Nephron progenitor cell (in vitro differentiated cells): ENCODE measurements at places on chromosomes 11 and 22.
A peak's percentile ranks its signal among the peaks of the same experiment; 100 is the strongest.

DNA sequence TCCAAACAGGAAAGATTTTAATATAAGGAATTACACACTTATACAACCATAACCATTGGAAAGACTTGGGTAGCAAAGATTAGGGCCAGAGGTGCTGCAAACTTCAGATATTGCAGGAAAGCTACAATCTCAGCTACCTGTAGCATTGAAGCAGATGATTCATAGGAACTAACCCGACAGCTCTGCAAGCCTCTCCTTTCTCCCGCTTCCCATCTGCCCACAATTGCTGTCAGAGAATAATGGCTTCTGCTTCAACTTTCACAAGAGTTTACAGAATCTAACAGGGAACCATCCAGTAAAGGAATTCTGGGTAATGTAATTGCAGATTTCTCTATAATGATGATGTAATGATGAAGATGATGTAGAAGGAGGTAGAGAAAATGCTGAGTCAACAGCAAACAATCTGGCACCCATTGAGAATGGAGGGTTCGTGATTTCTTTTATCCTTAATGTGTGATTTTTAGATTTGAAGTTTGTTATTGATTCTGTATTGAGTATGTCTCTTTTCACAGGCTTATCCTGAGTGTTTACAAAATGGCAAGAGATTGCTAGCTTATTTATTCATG is 70.8 kb upstream of the USP47 start:
- no peak for DNase-seq
- H3K4me3 ChIP-seq, result no peak overlapping the region
- peaks cover 22% of the 10 kb centered on the region for H3K27me3 ChIP-seq
- H3K27ac ChIP-seq, result no peak overlapping the region
- no peaks in the 10 kb centered on the region for H3K36me3 ChIP-seq

DNA sequence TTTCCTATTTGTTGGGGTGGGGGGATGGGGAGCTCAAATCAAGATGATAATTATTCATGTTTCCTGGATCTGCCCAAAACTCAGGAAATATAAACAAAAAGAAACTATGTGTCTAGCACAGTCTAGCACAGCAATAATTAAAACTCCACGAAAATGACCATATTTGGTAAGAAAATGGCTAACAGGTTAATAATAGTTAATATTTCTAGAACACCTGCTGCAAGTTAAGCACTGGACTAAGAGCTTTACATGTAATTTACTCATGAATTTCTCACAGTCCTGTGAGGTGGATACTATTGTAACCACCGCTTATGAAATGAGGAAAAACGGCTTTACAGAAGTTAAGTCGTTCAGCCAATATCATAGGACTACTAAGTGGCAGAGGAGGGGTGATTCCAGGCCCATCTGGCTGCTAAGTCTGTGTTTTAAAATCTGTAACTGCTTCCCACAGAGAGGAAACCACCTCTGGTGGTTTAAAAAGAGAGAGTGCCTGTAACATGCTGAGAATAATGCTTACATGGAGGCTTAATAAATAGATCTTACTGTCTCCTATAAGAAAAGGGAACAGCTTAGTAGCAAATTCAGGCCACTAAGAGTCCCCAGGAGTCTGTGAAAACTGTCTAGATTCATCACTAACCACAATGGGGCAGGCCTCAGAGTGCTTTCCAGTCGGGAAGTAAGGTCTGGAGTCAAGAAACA is 11.0 kb upstream of the AMOTL1 start:
- peaks cover 43% of the 10 kb centered on the region for H3K4me1 ChIP-seq
- no peaks in the 10 kb centered on the region for H3K36me3 ChIP-seq
- no peak overlapping the region for H3K4me3 ChIP-seq
- no peak for DNase-seq
- H3K27ac ChIP-seq, result no peak overlapping the region

DNA sequence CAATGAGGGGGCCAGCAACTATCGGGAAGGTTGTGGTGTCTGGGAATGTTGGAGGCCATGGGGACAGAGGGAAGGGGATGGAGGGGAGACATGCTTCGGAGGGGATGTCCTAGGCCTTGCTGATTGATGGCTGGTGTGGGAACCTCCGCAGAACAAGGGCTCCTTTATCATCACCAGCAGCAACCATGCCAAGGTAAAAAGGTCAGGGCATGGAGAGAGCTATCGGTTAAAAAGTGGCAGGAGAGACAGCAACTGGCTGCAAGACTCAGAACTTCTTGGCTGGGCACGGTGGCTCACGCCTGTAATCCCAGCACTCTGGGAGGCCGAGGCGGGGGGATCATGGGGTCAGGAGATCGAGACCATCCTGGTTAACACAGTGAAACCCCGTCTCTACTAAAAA is 3.0 kb downstream of the GSTT4 start:
- DNase-seq, result no peak
- H3K27me3 ChIP-seq, result peaks cover 9% of the 10 kb centered on the region
- H3K4me1 ChIP-seq, result peaks cover 23% of the 10 kb centered on the region

DNA sequence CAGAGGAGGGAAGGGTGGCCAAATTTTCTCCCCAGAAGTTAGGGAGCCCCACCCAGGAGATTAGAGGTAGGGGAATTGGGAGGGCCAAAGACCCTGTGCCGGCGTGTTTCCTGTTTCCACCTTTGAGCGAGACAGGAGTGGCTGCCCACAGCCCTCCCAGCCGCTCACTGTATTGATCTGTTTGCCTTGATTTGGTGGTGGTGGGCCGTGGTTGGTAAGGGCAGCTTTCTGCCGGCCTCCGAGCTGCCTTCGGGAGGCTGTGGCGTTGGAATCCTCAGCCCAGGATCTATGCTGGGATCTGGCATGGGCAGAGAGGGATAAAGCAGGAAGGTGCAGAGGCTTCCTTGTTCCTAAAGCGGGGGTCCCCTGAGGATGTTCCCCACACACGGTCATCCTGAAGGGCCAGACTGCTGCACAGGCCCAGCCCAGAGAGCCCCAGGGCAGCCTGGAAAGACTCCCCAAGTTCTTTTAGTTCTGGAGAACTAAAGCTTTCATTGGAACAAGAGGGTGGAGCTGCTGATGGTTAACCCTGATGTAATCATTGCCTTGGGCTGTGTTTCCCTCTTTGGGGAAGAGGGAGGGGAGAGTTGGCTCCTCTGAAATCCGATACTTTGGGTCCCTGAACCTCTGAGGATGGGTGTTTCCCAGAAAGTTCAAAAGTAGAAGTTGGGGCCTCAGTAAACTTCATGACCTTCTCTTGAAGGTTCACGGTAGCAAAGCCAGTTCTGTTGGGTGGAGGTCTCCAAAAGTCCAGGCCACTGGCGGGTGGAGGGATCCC is 7.2 kb downstream of the FAM83F start:
- DNase-seq, result no peak
- no peaks in the 10 kb centered on the region for H3K36me3 ChIP-seq
- H3K4me1 ChIP-seq, result peaks cover 97% of the 10 kb centered on the region
- H3K27ac ChIP-seq, result peak overlapping the region; percentile 59

DNA sequence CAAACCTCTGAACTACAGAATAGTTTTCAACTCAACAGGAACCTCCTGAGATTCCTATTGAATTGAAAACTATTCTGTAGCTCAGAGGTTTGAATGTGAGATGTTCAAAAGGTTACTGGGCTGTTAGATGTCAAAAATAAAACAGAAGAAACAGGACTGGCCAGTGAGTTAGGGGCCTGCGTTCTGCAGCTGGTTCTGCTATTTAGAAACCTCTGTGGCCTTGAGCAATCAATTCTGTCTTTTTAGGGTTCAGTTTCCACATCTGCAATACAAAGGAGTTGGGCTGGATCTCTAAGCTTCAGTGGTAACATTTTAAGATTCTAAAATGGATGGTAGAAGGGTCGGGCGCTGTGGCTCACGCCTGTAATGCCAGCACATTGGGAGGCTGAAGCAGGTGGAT is 55.8 kb downstream of the CLMP start:
- H3K36me3 ChIP-seq, result peaks cover 15% of the 10 kb centered on the region
- no peaks in the 10 kb centered on the region for H3K27me3 ChIP-seq
- no peak overlapping the region for H3K4me3 ChIP-seq
- no peak for DNase-seq
- peaks cover 40% of the 10 kb centered on the region for H3K4me1 ChIP-seq

DNA sequence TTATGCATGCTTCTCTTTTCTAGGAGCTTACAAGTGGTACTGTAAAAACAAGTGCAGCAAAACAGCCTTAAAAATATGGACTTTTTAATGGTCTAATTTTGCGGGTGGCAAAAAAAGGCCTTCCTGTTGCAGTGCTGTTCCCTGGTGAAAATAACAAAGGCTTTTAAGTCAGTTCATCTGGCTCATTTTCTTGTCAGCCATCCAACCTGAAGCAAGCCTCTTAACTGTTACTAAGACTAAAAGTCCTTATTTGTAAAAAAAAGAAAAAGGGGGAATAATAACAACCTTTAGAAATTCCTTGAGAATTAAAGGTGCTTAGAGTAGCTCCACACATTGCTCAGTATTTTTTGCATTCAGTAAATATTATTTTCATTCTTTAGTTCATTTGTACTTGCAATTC is 200.5 kb upstream of the CHORDC1 start:
- DNase-seq, result no peak
- no peak overlapping the region for H3K4me3 ChIP-seq
- H3K4me1 ChIP-seq, result peaks cover 8% of the 10 kb centered on the region
- no peaks in the 10 kb centered on the region for H3K36me3 ChIP-seq

DNA sequence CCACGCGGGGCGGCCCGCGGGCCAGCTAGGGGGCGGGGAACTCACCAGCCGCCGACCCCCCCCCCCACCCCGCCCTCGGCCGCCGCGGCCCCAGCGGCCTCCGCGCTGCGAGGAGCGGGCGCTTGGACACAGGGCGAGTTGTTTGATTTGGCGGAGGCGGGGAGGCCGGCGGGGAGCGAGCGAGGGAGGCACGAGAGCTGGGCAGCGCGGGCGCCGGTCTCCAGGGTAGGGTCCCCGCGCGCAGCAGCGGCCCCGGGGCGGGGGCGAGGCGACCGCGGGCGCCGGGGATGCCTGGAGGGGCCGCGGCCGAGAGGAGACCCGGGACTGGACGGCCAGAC is 64.4 kb downstream of the NAV2 start:
- H3K4me3 ChIP-seq, result peak overlapping the region; percentile 90
- H3K4me1 ChIP-seq, result peaks cover 57% of the 10 kb centered on the region
- H3K27me3 ChIP-seq, result peaks cover 59% of the 10 kb centered on the region
- no peak overlapping the region for H3K27ac ChIP-seq

- H3K4me1 ChIP-seq, result peaks cover 58% of the 10 kb centered on the region
- H3K27ac ChIP-seq, result peak overlapping the region; percentile 98
- peak overlapping the region; percentile 28 for H3K4me3 ChIP-seq
- no peak for DNase-seq
These were observed 20.3 kb downstream of the NEAT1 start for GRCh38 chr11:65442842-65443331.
